Inflammatory macrophage (primary cell): ENCODE measurements at places on chromosomes 3 and 15.
A peak's percentile ranks its signal among the peaks of the same experiment; 100 is the strongest.

GRCh38 chr3:8445861-8446260, 55.8 kb upstream of the LMCD1 start:
- no peak for DNase-seq

DNA sequence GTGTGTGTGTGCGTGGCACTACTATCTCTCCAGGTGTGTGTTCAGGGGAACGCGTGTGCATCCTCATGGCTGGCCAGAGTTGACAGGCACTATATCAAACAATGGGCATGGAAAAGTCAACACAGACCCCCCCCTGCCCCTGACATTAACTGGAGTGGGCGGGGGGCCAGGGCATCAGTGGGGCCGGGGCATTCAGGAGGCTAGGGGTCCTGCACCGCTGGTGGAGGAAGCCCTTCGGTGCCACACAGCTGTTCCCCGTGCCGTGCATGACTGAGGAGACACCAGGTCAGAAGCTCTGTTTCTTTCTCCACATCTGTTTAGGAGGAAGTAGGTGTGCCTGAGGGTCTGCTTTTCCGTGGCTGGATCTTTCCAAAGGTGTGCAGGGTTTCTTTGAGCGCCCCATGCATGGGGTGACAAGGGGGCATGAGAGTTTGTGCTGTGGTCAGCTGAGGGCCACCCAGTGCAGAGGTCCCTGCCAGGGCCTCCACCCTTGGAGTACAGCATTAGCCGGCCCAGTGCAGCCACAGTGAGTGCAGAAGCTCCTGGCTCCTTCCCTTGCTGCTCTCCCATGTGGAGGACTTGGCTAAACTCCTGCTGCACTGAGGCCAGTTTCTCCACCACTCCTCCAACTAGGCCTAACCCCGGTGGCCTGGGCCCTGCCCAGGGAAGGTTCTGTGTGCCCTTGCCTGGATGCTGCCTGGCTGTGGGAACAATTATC, 7.5 kb downstream of the C3orf22 start:
- DNase-seq: no peak

DNA sequence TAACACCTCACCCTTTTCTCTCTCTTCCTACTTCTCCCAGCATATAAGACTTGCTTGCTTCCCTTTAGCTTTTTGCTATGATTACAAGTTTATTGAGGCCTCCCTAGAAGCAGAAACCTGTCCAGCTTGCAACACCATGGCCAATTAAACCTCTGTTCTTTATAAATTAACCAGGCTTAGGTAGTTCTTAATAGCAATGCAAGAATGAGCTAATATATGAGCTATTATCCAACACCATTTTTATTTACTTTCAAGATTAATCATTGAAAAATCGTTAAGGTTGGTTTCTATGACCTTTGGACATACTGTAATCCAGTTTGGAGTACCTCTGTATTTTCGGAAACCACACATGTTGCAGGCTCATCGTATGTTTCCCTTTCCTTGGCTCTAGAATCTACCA, 643.1 kb downstream of the ZPLD1 start:
- no peak for DNase-seq

GRCh38 chr3:125643172-125643571, 47.9 kb upstream of the OSBPL11 start:
- no peak for DNase-seq

- DNase-seq: no peak
These were observed 197.4 kb upstream of the MBNL1 start for GRCh38 chr3:152071315-152071714.

- no peak for DNase-seq
These were observed 12.7 kb downstream of the TICRR start for GRCh38 chr15:89587955-89588354.

GRCh38 chr3:56421205-56421604, 47.1 kb downstream of the ERC2 start:
- DNase-seq: no peak

DNA sequence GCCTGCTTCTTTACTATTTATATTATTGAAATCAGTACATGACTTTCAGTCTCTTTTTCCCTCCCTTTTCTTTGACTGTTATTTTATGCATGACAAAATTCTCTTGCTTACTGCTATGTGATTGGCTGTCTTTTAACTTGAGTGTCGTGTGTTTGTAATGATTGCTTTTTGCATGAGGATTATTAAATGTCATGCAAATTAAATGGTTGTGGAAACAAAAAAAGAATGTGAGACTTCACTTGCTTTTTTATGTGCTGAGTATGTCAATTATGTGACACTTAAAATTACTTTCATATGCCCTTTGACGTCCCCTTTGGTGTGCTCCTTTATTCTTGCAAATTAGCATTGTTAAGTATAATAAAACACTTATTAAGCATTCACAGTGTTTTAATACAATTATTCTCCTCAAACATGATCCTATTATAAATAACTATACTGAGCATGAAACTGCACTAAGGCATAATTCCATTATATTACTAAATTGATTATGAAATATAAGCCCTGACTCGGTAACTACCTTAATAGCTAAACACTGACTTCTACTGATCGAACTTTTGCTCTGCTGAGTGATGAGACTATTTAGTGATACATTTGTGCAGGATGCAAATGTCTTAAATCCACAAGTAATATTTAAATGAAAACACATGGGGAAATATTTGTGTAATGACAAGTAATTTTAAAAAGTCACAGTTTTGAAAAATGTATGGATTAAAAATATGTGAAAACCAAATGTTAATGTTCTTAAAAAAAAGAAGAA, 401.7 kb downstream of the NLGN1 start:
- DNase-seq: no peak

GRCh38 chr15:78943692-78944091, 1.2 kb downstream of the CTSH start:
- DNase-seq: no peak

DNA sequence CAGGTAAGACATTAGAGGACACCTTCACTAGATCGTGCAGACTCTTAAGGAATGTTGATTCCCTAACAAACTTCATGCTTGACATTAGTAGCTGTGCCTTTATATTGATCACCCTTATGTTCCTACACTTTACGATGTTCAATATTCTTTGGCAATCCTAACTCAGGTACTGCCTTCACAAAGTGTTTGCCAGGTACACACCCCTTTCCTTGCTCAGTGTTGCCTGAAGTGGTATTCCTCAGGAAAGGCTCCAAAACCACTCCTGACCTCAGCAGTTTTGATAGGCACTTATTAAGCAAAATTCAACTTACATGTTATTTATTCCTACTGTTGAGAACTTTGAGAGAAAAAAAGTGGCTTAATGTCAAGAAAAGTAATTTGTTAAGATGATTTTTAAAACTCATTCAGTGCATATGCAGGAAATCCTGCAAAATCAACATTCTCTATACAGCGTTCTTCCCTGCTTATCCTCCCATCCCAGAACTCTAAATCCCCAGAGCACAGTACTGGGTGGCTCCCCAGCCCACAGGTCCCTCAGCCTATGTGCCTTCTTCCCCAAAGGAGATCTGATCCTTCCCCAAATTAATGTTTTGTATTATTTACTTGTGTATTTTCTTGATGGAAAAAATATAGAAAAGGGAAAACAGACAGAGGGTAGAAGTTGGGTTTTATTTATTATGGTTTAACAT, 260.7 kb downstream of the MECOM start:
- no peak for DNase-seq

DNA sequence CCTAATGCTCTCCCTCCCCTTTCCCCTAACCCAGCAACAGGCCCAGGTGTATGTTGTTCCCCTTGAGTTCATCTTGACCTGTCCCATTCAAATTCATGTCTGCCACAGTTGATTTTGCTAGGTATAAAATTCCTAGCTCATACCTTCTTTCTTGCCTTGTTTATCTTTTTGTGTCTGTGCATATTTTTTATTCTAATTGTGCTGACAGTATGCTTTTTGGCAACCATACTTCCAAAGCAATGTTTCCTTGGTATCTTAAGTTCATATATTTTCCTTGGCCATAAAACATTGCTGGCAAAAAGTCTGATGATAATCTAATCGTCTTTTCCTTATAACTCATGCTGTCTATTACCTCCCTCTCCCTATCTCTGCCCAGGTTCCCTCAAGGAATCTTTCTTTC, 15.5 kb downstream of the LNP1 start:
- DNase-seq: no peak

- no peak for DNase-seq
These were observed 16.7 kb upstream of the KLF15 start for GRCh38 chr3:126373682-126374601.

DNA sequence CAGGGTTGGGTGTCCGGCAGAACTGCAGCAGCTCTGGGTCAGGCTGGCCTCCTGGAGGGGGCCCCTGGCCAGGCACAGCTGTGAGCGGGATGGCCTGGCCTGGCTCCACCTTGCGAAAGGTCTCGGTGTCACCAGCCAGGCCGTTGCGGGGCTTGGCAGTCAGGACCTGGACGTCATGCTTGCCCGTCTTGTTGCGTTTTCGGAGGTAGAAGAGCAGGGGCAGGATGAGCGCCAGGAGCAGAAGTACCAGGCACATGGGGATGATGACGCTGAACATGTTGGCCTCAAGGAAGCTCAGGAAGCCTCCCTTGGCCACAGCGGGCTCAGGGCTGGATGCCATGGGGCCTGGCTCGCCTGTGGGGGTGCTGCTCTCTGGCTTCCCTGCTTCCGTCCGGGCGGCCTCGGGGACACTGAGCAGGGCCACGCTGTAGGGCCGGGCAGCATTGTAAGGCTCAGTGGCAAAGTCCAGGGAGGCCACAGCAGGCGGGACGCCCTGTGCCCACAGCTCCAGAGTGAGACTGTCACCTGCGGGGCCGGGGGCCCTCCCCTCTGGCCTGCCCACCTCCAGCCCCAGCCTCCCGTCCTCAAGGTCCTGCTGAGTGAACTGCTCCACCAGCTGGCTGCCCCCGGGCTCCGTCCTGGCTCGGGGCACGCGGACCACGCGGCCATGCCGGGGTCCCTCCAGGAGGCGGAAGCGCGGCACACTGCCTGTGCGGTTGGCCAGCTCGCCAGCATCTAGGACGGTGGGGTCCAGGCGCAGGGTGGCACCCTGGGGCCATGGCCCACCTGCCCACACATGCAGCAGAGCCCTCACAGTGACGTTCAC, 28.1 kb downstream of the SNX33 start:
- no peak for DNase-seq

GRCh38 chr3:127015282-127016042, 32.5 kb downstream of the PLXNA1 start:
- peak; percentile 40 for DNase-seq

GRCh38 chr15:42139596-42139995, 16.8 kb downstream of the PLA2G4F start:
- no peak for DNase-seq

GRCh38 chr15:91548549-91548948, 305.0 kb upstream of the SLCO3A1 start:
- no peak for DNase-seq

GRCh38 chr15:75776065-75776423, 63.4 kb upstream of the CSPG4 start:
- no peak for DNase-seq

- no peak for DNase-seq
These were observed 17.3 kb downstream of the SUCNR1 start for GRCh38 chr3:151890721-151891141.

DNA sequence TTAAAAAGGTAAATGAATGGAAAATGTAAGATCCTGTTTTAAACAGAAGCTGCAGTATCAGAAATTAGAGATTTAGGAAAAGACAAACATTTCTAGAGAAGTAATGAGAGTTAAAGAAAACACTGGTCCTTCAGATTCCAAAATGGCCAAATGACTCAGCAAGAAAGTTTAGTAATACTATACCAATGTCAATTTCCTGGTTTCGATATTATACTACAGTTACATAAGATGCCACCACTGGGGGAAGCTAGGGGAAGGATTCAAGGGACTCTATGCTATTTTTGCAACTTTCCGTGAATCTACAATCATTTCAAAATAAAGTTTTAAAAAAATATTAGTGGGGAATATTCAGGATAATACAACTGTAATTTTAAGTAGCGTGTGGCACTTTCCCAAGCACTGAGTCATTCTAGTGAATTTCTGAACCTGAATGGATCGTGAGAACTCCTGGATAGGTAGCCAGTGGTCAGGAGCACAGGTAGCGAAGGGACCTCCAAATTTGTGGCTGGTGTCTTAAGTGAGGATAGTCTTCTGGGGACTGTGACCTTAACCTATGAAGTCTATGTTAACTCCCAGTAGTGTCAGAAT, 37.6 kb downstream of the TMCC1 start:
- peak; percentile 65 for DNase-seq

GRCh38 chr3:44418549-44418948, 58.9 kb downstream of the ZNF445 start:
- no peak for DNase-seq

DNA sequence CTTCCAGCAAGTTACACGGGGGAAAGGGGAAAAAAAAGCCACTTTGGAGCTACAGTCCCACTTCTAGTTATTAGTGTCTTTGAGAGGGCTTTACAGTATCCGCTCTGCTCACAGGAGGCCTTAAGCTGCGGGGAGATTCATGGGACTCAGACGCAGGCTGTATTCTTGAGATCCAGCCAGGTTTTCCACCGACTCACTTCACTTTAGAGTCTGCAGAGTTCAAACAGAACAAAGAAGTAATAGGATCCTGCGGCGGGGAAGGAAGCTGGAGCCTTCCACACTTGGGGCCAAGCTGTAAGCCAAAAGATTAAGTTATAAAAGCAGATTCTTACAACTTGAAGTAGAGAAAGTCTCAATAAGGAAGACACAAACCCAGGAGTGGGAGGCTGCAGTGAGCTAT, 60.2 kb upstream of the FAM174B start:
- DNase-seq: no peak

- DNase-seq: no peak
These were observed 11.6 kb upstream of the DPH6 start for GRCh38 chr15:35557544-35557943.

- no peak for DNase-seq
These were observed 38.5 kb downstream of the TAMM41 start for GRCh38 chr3:11808231-11808630.

DNA sequence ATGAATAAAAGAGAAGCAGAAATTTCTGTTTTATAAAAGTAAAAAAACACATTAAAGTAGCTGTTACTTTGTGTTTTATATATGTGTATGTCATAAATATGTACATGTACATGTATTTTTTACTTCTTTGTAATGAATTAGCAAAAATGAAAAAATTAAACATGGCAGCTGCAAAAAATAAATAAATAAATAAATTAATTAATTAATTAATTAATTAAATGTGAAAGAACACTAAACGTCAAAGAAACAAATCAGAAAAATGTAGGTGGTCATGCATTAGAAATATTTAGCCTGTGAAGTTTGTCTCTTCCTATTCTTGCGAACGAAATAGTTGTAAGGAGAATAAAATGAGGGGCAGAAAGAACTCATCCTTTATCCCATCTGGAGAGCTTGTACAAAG, 357.0 kb downstream of the ZIC4 start:
- no peak for DNase-seq

GRCh38 chr3:55564726-55565125, 77.6 kb upstream of the WNT5A start:
- DNase-seq: no peak

DNA sequence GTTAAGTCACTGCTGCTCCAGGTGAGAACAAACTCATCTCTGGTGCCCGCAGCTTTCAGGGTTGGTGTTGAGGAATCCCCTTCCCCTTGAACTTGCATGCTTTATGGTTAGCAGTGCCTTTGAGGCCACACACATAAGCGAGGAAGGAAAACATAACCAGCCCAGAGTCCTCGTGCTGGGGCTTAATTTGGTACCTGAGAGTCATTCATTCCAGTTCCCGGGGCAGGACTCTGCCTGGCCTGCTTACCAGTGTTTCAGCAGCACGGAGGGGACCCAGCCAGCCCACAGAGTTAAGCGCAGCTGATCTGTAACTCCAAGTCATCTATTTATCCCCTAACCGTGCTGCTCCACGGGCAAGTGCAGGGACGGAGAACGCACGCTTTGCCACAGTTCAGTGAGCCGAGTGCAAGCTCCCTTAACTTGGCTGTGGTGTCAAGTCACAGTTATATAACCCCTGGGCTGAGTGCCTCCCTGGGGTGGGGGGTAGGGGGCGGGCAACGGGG, 302.3 kb upstream of the ICE2 start:
- DNase-seq: no peak

GRCh38 chr3:14441920-14442300, 39.5 kb downstream of the SLC6A6 start:
- DNase-seq: peak; percentile 67
